ENCODE measurements at places on chromosomes 6 and 20. TPM values are rescaled to one million over a fixed set of nuclear protein-coding genes. Genes with fewer than 3 reads are reported as not detected.

- no peak for DNase-seq
Measured at GRCh38 chr6:109508166-109508860, 25.3 kb upstream of the ZBTB24 start.

DNA sequence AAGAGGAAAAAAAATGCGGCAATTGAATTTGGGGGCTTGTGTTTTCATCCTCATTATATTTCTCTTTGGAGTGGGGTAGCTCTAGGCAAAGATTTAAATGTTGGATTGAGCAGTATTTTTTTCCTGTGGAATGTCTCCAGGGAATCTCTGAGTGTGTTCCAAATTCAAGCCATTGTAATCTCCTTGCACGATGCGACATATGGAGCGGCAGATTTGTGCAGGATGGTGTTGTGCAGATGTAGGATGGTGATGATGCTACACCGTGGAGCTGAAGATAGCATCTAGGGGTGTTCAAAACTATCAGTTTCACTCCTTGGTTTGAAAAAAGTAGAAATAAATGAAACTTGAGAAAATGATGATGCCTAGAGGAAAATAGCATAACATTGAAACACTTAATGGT, 777.5 kb upstream of the EPHA7 start:
- DNase-seq, result no peak

DNA sequence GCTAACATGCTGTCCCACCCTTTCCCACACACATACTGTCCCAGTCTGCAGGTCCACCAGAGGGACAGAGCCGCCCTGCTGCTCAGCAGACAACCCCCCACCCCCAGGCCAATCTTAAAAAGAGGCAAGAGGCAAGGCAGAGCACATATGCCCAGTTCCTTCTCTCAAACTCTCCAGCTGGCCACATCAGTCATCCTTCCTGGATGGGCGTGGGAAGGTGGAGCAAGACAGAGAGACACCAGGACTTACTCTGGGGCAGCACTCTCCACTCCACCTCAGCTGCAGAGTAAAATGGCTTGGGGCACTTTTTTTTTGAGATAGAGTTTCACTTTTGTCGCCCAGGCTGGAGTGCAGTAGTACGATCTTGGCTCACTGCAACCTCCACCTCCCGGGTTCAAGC, 10.8 kb downstream of the MOCS3 start:
- no peak for DNase-seq

POU3F2 gene
- polyA plus RNA-seq, result 0.27 TPM

DNA sequence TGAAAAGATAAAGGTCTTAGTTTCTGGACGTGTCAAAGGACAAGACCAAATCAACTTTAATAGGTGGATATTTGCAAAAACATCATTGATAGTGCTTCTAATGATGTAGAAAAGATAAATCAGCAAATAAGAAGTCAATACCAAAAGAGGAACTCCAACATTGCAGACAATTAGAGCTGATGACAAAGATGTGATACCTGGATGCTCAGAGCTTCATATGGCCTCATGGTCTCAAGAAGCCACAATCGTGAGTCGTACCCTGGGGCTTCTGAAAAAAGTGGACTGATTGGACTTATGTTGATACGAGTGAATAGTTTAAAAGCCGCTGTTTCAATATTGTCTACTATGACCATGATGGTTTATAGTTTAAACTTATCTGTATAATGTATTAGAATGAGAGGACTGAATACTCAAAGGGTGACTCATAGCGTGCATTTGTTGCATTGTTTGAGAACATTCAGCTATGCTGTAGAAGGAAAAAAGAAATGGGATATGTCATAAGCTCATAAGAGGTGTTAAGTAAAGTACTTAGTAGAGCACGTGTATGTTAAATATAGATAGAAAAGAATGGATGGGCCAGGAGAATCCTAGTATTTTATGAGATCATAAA, 54.6 kb upstream of the RIPOR2 start:
- DNase-seq, result no peak

DDRGK1 gene
- 56.3 TPM for polyA plus RNA-seq

COL21A1 gene
- 122 TPM for polyA plus RNA-seq

GRCh38 chr20:41443691-41444090, 77.1 kb upstream of the EMILIN3 start:
- no peak for DNase-seq

DNA sequence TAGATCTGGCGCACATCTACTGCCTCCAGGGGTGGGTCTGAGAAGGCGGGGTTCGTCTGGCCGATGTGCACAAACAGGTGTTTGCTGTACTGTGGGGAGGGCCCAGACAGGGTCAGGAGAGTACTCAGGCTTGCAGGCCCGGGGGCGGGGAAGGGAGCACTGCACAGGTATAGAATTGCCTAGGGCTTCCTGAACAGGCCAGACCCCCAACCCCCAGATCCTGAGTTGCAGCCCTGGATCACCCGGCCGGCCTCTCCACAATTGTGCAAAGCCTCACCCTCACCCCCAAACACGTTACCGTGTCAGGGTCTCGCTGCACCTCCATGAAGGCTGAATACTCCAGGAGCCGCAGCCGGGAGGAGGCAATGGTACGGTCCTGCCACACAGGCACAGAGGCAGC, 7.8 kb downstream of the RPL10A start:
- no peak for DNase-seq

DNA sequence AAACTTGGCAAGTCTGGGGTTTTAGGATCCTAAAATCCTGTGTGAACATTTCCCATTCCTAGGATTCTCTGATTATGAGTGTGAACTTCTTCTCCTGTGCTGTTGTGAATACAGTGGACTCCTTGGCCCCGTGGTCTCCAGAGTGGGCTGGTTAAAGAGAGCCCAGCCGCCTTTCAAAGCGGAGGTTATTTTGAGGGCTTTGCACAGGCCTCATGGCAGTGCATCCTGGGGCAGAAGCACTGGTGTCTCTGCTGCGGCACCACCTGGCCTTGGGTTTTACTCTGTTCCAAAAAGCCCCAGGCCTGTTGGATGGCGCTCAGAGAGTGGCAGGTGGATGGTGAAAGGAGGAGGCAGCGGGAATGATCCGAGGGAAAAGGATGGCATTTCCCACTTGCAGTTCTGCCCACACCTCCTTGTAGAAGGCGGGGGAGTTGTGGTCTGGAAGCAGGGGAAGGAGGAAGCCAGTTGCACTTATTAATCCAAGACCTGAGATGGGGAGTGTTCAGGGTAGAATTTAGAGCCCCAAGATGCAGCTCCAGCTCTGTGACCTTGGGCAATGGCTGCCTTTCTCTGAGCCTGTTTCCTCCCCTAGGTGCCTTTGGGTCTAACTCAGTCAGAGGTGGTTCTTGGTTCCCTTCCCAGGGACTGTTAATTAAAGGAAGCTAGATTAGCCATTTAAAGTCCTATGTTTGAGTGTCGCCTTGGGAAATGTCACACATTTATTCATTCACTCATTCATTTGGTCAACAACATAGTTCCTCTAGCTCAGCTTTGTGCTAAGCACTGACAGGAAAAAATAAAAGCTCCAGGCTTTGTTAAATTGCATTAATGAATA, 22.4 kb downstream of the MMP24 start:
- no peak for DNase-seq

DNA sequence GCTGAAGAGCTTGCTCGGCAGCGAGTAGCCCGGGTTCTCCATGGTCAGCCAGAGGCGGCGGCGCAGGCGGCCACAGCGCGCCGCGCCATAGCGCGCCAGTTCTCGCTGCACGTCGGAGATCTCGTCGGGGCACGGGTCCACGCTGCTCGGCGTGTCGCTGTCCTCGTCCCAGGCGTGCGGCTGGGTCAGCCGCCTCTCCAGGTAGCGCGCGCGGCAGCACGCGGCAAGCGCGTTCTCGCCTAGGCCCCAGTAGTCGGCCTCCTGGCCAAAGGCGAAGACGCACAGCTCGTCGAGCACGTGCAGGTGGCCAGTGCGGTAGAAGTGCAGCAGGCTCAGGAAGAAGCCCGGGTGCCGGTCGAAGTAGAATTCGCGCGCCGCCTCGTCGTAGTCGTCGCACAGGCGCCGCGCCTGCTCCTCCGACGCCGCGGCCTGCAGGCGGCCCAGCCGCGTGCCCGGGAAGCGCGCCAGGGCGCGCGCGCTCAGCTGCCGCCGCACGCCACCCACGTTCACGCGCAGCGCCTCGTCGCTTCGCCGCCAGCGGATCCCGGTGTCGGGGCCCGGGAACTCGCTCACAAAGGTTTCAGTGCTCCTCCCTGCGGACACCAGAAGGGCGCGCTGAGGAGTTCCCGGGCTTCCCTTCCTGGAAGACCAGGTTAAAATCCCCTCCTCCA, 2.7 kb downstream of the KCNS1 start:
- no peak for DNase-seq

NFS1 gene
- polyA plus RNA-seq, result 31.4 TPM

DNA sequence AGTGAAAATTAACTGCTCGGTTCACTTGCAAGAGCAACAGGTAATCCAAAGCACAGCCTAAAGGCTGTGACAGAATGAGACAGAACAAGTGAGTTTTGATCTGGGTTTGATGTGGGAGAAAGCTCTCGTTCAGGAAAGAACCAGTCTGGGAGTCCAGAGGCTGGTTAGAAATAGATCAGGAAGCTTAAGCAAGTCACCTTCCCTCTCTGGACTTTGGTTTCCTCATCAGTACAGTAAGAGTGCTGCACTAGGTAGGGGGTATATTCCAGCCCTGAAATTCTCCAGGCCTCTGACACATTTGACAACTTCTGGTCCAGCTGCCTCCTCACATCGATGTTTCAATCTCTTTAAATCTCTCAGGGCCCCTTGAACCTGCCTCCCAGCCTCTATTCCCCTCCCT, 33.7 kb upstream of the MDGA1 start:
- DNase-seq, result no peak

- DNase-seq, result no peak
Measured at GRCh38 chr20:8774412-8774811, 294.5 kb upstream of the PLCB4 start.

- no peak for DNase-seq
Measured at GRCh38 chr20:8346700-8347270, 214.7 kb downstream of the PLCB1 start.

FAM184A gene
- polyA plus RNA-seq, result 12.9 TPM

TCF19 gene
- 17.1 TPM for polyA plus RNA-seq

GRCh38 chr6:169787797-169788196, 36.4 kb downstream of the ERMARD start:
- no peak for DNase-seq

DNA sequence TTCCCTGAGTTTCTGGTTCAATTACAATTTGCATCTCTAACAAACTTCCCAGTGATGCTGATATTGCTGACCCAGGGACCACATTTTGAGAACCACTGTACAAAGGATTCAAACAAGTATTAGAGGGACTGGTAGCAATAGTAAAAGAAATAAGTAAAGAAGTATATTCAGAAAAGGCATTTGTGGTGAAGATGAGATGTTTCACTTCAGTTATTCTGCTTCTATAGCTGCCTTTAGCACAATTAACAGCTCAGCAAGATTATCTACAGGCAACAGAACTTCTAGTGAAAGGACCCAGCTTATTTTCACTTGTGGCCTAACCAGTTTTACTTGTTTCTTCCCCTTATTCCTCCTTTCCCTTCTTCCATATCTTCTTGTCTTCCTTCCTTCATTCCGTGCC, 149.4 kb downstream of the PHF3 start:
- no peak for DNase-seq

DNA sequence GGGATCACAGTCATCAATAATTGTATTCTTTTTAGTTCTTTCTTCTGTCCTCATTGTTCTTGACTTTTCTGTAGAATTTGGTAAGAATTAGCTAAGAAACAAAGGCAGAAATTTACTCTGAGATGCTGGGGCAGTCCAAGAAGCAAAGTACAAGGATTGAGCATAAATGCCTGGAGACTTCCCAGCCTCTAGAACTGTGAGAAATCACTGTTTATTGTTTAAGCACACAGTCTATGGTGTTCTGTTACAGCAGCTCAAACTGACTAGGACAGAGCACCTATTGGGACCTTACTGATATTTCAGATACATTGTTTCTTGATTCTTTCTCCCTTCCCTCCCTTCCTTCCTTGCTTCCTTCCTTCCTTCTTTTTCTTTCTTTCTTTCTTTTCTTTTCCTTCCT, 192.7 kb upstream of the SLC35B3 start:
- DNase-seq, result no peak

BHLHE23 gene
- not detected for polyA plus RNA-seq

ASIP gene
- 0.58 TPM for polyA plus RNA-seq

- DNase-seq, result no peak
Measured at GRCh38 chr20:62606551-62607201, 35.6 kb upstream of the SLCO4A1 start.

HM13 gene
- 161 TPM for polyA plus RNA-seq

DNA sequence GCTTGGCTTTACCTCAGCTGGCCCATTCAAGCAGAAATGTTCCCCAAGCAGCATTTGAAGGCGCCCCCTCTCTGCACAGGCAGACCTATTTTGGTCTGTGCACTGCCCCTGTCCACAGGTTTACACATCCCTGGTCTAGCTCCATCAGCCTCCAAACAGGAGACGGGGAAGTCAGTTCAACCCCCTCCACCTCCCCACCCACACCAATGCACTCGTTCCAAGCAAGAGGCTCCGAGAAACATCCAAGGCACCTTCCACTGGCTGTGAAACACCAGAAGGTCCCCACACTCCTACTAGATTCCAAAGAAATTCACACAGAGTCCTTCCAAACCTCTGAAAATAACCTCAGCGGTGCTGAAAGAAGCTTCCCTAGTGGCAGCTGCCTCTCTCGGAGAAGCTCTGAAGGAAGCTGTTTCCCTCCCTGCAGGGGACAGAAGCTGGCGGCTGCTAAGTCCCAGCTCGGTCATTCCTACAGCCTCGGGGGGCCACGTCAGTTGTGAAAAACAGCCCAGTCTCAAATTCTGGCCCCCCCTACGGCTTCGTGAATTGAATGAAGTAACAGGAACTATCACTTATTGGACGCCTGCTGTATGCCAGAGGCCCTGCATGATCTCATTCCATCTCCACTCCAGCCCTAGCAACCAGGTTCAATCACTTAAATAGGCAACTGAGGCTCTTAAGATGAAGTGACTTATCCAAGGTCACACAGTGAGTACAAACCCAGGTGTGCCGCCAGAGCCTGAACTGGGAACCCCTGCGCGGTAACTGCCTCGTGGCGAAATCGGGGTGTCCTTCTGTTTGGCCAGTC, 815 bp downstream of the SPATA2 start:
- no peak for DNase-seq

PCK1 gene
- 18.8 TPM for polyA plus RNA-seq

DNA sequence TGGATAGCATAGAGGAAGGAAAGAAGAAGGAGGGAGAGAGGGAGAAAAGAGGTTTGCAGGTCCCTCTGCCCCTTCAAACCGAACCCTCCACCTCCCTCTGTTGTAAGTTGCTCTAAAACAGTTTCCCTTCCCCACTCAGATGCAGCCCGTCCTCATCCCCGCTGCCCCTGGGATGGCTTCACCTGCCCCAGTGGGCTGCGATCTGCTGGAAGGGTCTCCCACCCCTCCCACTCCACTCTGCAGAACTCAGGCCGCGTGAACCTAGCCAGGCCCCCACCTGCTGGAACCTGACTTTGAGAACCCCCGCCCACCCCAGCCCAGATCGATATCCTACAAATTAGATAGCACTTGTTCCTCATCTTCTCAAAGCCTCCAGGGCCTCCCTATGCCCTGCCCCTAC, 190.8 kb downstream of the DLL1 start:
- no peak for DNase-seq

BNIP5 gene
- polyA plus RNA-seq, result 0.09 TPM

- DNase-seq, result no peak
Measured at GRCh38 chr6:157075549-157076450, 247.5 kb downstream of the TMEM242 start.
